ENCODE measurements at places on chromosomes 3 and 15.

- DNase-seq: no peak
Observed at GRCh38 chr3:4729061-4729973, 236.2 kb downstream of the ITPR1 start.

DNA sequence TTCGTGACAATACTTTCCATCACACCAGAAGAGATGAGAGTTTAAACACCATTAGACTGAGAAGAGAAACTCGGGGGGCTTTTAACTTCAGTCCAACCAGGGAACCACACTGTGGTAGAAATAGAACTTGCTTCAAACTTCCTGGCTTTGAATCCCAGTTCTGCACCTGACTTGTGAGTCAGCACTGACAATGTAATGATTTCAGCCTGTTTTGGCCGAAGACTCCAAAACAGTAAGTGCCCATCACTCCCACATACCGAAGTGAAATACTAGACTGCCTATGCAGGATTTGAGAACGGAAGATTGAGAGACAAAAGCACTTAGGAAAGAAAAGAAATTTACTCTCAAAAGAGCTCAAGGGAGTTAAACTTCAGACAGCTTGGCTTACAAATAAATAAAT lies 27.0 kb downstream of the C2CD4B start:
- DNase-seq: no peak

- DNase-seq: no peak
Observed at GRCh38 chr3:23824699-23825444, 19.1 kb downstream of the UBE2E1 start.

DNA sequence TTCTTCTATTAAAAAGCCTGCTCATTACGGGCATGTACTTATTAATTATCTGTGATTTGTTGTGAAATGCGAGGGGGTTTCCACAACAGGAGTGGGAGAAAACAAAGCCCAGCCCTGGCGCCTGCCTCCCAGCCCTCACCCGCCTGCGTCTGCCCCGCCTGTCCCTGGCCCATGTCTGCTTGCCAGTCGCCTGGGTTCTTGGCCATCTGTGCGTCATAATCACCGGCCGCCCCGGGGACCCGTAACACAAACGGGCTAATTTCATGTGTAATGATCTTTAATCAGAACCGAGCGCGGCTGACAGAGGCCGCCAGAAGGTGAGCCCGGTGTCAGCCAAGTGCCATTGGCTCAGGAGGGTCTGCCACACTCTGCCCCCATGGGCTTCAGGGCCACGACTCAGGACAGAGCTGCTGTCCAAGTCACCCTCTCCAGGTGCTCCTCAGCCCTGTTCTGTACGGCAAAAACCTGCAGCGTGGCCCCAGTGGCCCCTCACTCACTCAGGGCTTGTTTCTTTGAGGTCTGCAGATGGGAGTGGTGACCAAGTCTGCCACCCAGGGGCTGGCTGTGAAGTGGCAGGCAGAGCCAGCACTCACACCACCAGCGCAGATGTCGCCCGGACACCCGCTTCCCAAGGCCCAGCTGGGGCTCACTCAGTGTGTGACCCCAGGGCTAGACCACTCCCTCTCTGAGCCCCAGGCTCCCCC lies 28.8 kb upstream of the TMEM115 start:
- peak; percentile 17 for DNase-seq

DNA sequence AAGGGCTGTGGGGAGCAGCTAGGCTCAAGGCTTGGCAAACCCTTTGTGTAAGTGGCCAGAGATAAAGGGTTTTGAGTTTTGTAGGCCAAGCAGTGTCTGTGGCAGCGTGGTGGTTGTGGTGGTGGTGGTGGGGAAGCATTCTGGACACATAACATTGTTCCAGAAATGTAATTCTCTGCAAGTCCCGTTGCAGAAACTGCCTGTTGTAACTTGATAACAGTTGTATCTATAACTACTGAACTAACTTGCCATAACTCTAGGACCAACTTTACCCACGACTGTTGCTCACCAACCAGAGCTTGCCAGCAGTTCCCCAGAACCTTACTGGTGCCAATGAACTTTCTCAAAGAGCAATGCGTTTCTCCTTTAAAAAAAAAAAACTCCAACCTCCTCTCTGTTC lies 18.1 kb upstream of the TMEM40 start:
- DNase-seq: no peak

DNA sequence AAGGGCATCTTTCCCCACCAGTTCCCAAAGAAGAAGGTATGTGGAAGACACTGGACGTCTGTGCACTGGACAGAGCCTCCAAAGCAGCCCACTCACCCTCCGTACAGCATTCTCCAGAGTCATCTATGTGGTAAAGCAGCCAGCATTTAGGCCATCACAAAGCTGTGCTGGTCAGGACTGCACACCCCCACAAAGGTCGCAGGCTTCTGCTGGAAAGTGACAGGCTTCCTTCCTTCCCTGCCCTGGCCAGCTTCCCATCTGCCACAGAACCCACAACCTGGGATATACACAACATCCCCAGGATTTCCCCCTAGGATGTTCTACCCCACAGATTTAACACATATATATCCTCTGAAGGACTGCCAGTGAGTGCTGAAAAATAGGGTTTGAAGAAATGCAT lies 64.6 kb upstream of the GALNT15 start:
- no peak for DNase-seq

DNA sequence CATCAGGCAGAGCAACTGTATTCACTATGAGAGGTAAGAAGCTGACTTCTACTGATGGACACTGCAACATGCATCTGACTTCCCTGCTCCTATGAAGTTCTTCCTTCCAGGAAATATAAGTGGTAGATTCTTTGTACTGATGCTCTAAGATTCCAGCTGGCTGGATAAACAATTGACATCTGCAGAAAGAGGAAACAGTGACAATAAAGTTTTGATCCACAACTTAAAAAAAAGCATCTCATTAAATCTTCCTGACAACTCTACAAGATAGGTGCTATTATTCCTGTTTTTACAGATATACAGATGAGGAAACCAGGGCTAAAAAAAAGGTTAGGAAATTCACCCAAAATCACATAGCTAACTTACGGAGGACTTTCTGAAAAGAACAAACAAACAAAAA lies 142.8 kb downstream of the VPS13C start:
- no peak for DNase-seq

GRCh38 chr3:176696816-176697215 lies 500.5 kb downstream of the TBL1XR1 start:
- DNase-seq: no peak

GRCh38 chr3:45776611-45777010 lies 19.7 kb downstream of the SLC6A20 start:
- DNase-seq: no peak

DNA sequence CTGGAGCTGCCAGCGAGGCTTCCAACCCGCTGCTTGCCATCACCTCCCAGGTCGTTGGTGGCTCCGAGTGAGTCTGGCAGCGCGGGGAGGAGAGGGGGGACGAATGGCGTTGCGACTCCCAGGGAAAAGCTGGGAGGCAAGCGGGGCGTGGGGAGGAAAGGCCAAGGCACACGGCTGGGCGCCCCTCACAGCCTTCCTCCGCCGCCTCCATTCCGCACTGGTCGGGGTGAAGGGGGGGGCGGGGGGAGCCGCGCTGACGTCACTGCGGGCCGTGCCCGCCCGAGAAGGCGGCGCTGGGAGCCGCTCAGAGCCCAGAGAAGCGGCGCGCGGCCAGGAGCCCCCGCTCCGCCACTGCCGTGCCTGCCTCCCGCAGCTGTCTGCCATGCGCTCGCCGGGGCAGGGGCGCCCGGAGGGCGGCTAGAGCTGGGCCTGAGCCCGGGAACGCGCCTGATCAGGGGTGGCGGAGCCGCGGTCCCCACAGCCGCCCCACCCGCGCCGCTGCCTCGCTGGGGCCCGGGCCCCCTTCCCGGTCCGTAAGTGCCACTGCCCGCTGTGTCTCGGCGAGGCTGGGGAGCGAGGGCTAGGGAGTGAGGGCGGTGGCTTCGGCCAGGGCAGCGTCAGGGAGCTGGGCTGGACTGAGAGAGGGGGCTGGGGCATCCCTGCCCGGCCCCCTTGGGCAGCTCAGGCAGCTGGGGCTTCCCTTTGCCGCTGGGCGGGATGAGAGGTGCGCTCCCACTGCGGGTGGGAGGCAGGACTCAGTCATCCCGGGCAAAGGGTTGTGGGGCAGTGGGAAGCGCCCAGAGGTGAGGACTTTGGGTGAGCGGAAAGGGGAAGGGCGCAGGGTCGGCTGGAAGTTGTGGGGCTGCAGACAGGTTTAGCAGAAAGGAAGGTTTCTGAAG lies 27.8 kb upstream of the POLG start:
- DNase-seq: no peak

DNA sequence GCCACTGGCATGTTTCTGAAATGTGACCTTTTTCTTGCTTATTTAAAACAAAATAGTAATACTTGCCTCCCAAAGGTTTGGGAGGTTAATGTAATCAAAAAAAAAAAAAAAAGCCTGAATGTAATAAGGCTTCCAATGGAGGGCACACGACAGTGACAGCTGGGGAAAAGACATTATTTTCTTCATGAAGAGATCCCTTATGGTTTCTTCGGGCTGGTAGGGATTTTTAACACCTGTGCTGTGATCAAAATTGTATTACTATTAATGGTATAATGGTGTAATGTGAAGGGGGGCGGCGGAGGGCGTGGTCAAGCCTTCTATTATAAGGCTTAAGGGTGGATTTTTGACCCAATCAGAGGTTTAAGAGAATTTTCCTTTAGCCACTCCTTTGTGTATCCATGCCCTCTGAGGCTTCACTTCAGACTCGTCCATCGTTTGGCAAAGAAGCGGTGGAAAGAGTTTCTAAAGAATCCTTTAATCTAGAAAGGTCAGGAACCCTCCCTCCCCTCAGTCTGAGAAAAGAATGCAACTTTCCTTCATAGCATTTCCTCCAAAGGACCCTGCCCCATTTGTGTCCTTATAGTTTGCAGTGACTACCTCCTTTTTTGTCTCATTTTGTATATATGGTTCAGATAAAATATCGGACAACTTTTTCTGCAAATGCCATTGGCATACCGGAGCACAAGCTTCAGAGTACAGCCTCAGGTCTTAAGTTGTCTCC lies 89.5 kb upstream of the CHD2 start:
- peak; percentile 49 for DNase-seq

DNA sequence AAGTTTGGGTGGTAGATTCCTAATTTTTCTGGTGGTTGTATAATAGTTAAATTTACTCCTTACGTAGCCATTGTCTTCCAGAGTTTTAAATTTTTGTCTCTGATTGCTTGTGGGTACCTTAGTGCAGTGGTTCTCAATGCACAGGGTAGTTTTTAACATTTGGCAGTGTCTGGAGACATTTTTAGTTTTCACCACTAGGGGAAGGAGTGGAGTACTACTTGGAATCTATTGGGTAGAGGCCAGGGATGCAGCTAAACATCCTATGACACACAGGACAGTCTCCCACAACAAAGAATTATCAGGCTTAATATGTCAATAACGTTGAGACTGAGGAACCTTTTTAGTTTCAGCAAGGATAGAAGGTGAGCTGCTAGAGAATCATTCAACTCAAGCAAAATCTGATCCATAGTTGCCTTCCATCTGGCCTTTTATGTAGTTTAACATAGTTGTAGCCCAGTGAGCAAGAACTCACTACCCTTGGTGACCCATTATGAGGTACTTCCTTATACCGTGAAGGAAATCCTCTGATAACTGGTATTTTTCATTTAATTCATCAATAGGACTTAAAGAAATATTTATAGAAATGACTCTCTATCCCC lies 8.6 kb upstream of the STX19 start:
- peak; percentile 68 for DNase-seq

GRCh38 chr3:21390136-21390535 lies 360.9 kb downstream of the ZNF385D start:
- no peak for DNase-seq

DNA sequence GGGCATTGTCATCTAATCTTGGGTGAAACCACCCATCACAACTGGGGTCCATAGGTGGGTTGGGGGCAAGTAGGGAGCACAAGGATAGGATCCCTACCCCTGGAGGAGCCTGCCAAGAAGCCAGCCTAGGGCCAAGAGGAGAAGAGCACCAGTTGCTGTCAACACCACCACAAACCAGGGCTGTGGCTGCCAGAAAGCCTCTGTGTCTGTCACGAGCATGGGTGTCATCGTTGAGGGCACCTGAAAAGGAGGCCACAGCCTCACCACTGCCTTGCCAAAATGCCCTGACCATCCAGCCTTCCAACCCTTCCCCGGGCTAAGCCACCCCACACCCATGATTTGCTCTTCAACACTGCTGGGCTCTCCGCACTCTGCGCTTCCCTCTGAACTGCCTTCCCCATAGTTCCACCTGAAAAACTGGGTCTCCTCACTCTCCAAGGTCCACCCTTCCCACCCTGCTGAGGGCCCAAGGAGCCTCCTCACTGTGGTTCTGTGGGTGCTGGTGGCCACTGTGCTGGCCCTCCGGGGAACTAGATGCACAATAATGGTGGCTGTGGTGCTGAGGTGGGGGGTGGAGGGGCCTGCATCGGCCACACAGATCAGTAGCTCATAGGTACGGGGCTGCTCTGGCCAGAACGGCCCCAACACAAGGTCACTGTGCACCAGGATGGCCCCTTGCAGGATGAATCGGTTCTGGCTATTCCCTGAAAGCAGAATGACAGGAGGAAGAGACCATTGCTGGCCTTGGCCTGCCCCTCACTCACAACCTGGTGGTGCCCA lies 6.2 kb upstream of the IP6K1 start:
- DNase-seq: no peak

DNA sequence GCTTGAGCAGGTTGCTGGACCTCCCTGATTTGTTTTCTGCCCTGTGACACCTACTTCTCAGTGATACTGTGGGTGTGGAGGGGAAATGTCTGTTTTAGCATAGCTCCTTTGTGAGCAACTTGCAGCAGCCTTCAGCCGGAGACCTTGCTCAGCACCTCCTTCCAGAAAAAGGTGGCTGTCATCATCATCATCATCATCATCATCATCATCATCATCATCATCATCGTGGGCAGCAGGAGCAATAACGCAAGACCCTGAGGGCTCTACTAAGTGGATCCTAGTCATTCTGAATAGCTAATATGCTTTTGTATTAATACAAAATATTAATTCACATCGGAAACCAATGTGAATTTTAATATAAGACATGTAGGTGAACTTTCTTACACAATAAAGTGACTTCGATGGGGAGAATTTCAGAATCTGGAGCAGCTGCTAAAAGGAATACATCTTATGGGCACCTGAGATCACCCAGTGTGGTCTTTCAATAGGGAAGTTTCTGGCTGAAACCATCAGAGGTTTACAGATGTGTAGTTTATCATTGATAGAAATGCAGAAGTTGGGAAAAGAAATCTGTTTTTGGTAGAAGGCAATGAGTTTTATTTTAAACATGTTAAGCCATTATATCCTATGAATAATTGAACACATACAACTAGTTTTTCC lies 8.6 kb downstream of the GABRR3 start:
- DNase-seq: no peak

DNA sequence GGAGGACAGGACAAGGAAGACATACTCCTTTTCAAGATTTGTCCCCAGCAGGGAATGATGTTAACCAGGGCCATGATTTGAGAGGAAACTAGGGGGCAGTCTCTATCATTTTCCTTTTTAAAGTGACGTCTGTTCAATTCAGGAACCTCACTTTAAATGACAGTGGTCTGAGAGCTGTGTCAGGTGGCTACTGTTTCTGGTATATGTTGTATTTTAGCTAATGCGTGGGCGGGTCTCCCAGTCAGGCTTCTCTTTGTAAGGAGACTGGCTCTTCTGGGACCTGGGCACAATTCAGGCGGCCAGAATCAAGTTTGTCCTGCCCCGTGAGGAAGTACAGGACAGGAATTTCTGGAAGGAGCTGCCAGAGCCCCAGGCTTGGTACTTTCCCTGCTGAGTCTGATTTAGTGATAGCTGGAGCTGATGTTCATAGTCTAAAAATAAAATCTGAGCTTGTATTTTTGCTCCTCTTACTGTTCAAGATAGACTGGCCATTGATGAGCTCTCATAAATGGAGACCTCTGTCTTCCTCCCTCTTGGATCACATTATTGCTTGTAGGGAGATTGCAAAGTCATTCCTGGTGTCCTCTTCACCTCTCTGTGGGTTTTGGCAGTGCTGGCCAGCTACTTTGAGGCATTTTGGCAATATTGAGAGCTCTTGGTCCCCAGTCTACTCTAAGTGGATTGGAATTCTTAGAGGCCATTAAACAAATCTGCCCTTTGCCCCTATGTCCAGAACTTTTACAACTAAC lies 25.6 kb downstream of the SQOR start:
- DNase-seq: no peak

Measured in hematopoietic multipotent progenitor cell treated with erythropoietin and hydrocortisone succinate and interleukin-3 and kit ligand, for 15 days (in vitro differentiated cells).